ENCODE measurements at places on chromosomes 2 and 18.

GRCh38 chr2:142180820-142181533 lies 50.2 kb upstream of the LRP1B start:
- no peak for DNase-seq

DNA sequence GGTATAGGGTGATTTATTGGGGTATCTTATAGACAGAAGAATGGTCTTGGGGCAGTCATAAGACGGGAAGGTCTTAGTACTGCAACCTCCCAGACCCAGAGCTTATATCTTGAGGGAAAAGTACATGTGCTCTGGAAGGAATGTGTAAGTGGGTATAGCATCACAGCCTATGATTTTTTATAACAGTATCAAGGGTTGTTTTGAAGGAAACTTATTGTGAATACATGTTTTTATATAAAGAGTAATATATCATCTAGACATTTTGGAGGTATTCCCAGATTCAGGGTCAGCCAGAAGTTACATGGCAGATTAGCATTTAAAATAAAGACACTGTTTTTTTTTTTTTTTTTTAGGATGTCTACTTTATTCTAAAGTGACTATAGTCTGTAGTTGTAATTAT lies 47.6 kb upstream of the STON1 start:
- no peak for DNase-seq

DNA sequence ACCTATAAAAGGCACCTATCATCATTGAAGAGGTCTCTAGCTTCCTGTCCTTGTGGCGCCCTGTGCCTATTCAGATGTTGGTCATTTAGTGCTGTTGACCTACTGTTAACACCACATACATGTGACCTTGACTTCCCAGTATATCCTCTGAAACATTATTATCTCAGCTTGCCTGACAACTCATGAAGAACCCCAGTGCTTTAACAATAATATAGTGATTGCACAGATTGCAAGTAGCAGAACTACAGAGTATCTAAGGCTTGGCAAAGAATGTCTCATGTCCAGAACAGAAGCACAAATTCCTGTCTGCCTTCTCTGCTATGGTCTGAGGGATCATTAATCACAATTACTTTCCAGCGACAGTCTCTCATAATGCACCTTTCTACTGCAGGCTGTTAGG lies 165.3 kb downstream of the LCLAT1 start:
- DNase-seq = no peak

DNA sequence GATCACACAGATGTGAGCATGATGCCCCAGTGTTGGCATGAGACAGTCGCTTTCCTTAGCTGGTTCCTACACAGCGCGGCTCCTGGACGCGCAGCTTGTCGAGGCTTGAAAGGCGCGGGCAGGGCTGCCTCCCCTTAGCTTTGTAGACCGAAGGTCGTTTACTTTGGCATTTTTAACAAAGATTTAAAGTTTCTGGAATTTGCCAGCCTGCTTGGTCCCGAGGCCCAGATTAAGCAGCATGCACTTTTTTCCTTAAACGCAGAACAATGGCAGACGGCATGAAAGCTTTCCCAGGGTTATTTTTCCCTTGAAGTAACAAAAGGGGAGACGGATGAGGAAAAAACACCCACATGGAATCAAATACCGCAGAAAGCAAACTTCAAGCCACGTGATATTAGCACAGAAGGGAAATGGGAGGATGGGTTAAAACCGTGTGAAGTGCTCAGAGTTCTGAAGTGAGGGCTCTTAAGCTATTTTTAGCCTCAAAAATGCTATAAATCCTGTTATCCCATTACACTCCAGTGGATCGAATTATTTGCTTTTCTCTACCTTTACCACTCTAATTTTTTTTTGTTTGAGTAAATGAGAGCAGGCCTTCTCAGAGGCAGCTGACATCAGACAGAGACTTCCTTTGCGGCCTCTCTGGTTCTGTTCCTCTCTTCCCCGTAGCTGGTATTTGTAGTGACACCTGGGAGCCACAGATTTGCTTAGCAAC lies 55.7 kb downstream of the NPAS2 start:
- DNase-seq = no peak

DNA sequence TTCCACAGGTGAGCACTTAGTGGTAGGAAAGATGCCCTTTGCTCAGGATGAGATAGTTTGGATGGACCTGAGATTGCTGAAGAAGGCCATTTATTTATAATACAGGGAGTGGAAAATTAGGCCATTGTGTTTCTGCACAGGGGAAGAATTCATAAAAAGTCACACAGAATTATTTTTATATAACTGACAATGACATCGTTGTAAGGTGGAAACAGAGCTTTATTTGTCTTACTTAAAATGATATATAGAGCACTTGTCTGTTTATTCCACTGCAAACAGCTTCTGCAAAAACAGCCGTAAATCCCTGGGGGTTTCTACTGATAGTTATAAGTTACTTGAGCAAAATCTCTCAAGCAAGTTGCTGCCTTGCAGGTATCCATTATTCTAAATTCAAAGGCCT lies 158.1 kb upstream of the ZNF521 start:
- no peak for DNase-seq

GRCh38 chr18:48367557-48367956 lies 41.6 kb downstream of the ZBTB7C start:
- no peak for DNase-seq

DNA sequence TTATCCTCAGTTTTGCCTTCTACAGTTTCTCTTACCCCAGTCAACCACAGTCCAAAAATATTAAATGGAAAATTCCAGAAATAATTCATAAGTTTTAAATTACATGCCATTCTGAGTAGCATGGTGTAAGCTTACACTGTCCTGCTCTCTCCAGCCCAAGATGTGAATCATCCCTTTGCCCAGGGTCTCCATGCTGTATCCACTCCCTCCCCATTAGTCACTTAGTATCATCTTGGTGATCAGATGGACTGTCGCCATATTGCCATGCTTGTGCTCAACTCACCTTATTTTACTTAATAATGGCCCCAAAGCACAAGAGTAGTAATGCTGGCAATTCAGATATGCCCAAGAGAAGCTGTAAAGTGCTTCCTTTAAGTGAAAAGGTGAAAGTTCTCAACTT lies 18.5 kb upstream of the CCNT2 start:
- DNase-seq = no peak

DNA sequence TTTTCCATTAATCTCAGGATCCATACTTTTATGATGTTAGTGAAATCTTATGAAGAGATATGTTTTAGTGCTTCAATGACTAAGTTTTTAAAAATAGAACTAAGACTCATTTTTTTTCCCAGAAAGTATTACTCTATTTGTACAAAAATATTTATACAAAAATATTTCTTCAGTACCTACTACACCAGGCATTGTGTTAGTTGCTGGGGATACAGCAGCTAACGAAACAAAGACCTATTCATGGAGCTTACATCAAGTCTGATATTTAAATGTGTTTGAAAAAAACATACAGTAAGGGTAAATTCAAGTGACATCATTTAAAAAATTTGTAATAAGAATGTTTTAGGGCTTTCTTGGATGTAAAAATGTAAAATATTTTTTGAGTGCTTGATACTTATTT lies 11.6 kb downstream of the VAPA start:
- DNase-seq = no peak

GRCh38 chr2:121209014-121209610 lies 75.9 kb downstream of the TFCP2L1 start:
- DNase-seq = no peak

DNA sequence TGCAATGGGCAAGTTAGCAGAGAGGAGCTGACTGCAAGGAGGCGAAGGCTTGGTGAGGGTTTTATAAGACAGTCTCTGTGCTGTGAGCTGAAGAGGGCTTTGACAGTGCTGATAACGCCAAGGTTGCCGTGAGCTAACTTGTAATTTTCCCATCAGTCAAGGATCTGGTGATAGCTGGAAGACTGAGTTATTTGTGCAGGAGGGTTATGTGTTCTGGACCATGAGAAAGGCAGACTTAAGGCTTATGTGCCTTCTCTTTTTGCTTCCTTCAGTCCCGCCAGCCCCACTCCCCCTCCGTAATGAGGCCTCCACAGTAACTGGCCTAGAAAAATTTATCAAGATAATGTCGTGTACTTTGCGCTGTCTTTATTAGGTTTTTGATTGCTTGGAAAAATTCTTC lies 94.6 kb downstream of the RTP5 start:
- DNase-seq = no peak

DNA sequence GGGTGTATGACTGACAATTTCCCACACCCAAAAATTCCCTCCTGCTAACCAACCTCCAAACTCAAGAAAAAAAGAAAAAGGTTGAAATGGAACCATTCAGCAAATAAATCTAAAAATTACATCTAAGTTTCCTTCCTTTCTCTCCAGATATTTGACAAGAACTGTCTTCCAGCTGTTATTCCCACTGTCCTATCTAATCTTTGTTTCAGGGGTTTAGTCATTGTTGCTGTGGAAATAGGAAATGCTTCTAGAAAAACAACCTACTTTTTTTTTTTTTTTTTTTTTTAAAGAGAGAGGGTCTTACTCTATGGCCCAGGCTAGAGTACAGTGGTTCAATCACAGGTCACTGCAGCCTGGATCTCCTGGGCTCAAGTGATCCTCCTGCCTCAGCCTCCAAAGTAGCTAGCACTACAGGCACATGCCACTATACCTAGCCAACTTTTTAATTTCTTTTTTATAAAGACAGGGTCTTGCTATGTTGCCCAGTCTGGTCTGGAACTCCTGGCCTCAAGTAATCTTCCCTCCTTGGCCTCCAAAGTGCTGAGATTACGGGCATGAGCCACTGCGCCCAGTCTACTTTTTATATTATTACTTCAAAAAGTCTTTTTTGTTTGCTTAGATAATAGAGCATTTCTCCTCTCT lies 88.1 kb downstream of the ITSN2 start:
- no peak for DNase-seq

DNA sequence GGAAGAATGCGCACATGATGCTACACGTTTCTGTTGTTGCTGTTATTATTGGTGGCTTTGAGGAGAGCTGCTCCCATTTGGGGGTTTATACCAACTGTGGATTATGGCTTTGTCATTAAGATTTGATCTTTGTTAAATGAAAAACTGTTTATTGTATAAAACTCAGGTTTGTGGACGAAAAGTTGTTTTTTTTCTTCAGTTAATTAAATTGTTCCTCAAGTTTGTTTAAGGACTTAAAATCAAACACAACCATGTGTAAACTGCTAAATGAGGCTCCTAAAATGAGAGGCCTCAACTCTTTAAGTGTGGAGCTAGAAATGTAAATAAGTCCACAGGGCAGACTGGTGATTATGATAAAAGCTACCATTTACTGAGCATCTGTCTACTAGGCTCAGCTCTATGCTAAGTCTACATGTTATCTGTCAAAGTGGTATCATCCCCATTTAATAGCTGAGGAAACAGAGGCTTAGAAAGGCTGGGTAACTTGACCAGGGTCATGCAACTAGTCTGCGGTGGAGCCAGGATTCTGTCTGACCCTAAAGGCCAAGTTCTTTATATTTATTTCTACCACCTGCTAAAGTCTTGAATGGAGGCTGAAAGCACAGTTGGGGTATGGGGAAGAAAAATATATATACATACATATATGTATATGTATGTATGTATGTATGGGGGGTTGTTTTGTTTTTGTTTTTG lies 4.1 kb downstream of the MYCN start:
- no peak for DNase-seq

DNA sequence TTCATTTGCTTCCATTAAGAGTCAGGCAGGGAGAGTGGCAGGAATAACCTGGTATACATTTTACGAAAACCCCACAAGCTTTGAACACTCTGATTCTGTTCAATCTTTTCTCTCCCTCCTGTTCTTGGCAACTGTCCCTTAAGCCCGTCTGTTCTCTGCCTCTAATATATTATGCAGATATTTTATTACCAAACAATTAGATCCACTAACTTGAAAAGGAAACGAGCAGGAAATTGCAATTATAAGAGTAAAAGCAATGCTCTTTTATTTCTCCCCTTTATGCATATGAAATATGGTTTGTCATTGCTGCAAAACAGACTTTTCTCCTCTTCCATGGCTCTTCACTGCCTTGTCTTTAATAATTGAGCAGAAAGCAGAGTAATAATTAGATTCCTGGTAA lies 149.1 kb upstream of the CELF4 start:
- DNase-seq = no peak

GRCh38 chr18:48308027-48308635 lies 101.1 kb downstream of the ZBTB7C start:
- DNase-seq = no peak

DNA sequence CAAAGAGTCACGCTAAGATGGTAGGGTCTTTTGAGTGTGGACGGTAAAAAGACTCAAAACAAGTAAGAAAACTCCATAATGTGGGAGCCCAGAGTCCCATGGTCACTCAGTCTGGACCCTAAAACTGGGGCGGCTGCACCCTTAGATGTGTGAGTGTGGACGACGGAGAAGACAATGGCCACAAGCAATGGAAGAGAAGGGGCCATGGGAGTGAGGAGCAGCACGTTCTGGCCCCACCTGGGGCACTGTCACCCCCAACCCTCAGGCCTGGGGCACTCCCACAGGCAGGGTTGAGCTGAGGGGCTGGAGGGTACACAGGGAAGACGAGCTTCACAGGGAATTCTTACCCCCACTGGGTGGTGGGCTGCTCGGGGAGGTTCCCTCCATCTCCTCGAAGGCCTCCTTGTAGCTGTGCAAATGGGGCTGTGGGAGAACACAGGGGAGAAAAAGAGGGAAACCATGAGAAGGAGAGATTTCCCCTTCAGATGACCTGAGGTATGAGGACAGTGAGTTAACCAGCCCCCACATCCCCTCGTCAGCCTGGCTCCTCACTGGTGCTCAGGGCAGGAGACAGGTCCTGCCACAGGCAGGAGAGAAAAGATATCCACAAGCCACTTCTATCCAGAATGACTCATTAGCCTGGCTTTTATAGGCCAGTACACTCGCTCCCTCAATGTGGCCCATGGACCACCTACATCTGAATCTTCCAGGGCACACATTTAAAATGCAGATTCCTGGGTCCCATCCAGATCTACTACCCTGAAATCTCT lies 167.9 kb downstream of the TNS1 start:
- no peak for DNase-seq

DNA sequence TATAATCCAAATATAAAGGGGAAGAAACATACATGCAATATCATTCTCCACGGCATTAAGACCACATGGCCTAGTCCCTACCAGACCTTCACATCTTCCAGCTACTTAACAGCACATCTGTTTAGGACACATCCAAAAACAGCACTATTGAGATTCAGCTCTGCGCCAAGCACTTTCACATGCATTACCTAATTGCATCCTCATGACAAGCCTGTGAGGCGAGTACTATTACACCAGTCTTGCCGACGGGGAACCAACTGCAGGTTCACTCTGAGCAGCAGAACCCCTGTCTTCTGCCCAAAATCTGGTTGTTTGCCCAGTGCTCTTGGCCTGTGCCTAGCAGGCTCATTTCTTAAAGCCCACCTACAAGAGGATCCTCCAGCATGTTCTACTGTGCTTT lies 66.7 kb downstream of the AAK1 start:
- no peak for DNase-seq

Data from activated CD8-positive, alpha-beta memory T cell treated with anti-CD3 and anti-CD28 coated beads for 48 hours (primary cell).